Nephron progenitor cell (in vitro differentiated cells): ENCODE measurements at places on chromosomes 5 and 9.

- H3K27ac ChIP-seq = peak overlapping the region; percentile 96
- no peak overlapping the region for H3K4me3 ChIP-seq
- peaks cover 4% of the 10 kb centered on the region for H3K36me3 ChIP-seq
- no peaks in the 10 kb centered on the region for H3K27me3 ChIP-seq
Measured at GRCh38 chr9:72533322-72533721, 11.9 kb downstream of the TMC1 start.

GRCh38 chr5:101473483-101473882 lies 570.4 kb upstream of the ST8SIA4 start:
- no peak for DNase-seq
- no peaks in the 10 kb centered on the region for H3K4me1 ChIP-seq
- H3K27ac ChIP-seq = no peak overlapping the region
- H3K27me3 ChIP-seq = no peaks in the 10 kb centered on the region
- H3K36me3 ChIP-seq = no peaks in the 10 kb centered on the region

DNA sequence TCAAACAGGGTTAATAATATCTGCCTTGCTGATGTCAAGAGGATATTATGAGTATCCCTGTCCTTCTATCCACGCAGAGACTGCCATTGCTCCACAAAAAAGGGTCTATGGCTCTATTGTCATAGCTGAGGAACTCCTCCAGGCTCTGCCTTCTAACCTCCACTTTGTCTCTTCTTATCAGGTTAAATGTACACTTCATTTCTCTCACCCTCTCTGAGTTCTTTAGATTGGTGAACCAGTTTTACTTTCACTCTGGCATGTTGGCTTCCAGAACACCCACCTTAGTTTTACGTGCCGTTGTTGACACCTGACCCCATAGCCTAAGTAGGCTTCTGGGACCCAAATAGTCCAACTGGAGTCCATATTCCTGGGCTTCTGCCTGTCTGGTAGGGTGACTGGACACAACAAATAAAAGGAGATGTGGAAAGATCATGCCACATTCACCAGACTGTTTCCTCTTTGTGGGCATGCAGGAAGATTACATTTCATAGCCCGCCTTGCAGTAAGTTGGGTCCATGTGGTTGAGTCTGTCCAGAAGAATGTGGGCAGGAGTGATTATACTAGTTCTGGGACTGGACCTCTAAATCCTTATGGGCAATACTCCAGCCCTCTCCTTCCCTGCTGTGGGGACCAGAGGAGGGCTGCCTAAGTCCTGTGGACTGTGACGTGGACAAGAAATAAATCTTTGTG lies 350.4 kb upstream of the CLINT1 start:
- H3K4me3 ChIP-seq = no peak overlapping the region
- no peak overlapping the region for H3K27ac ChIP-seq
- peaks cover 7% of the 10 kb centered on the region for H3K27me3 ChIP-seq
- DNase-seq = no peak
- peaks cover 6% of the 10 kb centered on the region for H3K4me1 ChIP-seq

GRCh38 chr5:113294311-113295110 lies 140.3 kb downstream of the TSSK1B start:
- peak overlapping the region; percentile 86 for H3K4me3 ChIP-seq
- peaks cover 4% of the 10 kb centered on the region for H3K36me3 ChIP-seq
- peaks cover 59% of the 10 kb centered on the region for H3K4me1 ChIP-seq
- DNase-seq = peak; percentile 89

- no peaks in the 10 kb centered on the region for H3K36me3 ChIP-seq
- no peaks in the 10 kb centered on the region for H3K27me3 ChIP-seq
- H3K27ac ChIP-seq = no peak overlapping the region
- no peak for DNase-seq
- H3K4me1 ChIP-seq = no peaks in the 10 kb centered on the region
Measured at GRCh38 chr5:68631884-68632283, 416.3 kb downstream of the PIK3R1 start.
